Osteoblast (primary cell): ENCODE measurements at places on chromosomes 1 and 21.

DNA sequence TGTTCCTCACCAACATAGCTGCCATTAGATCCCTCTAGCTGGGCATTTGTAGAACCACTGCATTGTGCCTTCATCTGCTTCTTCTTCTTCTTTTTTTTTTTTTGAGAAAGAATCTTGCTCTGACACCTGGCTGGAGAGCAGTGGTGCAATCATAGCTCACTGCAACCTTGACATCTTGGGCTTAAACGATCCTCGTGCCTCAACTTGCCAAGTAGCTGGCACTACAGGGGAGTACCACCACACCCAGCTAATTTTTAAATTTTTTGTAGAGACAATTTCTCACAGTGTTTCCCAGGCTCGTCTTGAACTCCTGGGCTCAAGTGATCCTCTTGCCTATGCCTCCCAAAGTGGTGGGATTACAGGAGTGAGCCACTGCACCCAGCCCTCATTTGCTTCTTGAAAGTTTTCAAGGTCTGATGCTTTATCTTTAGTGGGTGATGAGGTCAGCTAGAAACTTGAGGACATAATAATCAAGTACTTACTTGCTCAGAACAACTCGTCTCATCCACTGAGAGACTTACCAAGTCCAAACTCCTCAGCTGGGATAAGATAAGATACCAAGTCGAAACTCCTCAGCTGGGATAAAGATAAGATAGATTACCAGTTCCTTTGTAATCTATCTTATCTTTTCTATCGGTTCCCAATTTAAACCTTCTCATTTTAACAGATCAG is 71.5 kb downstream of the MACF1 start:
- no peak overlapping the region for H3K27ac ChIP-seq
- H3K4me1 ChIP-seq: peaks cover 6% of the 10 kb centered on the region
- no peaks in the 10 kb centered on the region for H3K36me3 ChIP-seq
- no peaks in the 10 kb centered on the region for H3K27me3 ChIP-seq
- no peak overlapping the region for H3K4me3 ChIP-seq

GRCh38 chr1:37274486-37274885 is 199.9 kb upstream of the ZC3H12A start:
- H3K27ac ChIP-seq: no peak overlapping the region
- no peak for DNase-seq
- no peak overlapping the region for H3K4me3 ChIP-seq
- H3K4me1 ChIP-seq: no peaks in the 10 kb centered on the region
- H3K36me3 ChIP-seq: no peaks in the 10 kb centered on the region

GRCh38 chr1:11585389-11585788 is 68.8 kb downstream of the FBXO2 start:
- no peaks in the 10 kb centered on the region for H3K4me1 ChIP-seq

GRCh38 chr1:33459691-33460090 is 12.8 kb upstream of the ZSCAN20 start:
- peak; percentile 68 for DNase-seq
- H3K36me3 ChIP-seq: no peaks in the 10 kb centered on the region
- peaks cover 36% of the 10 kb centered on the region for H3K4me1 ChIP-seq
- H3K27ac ChIP-seq: peak overlapping the region; percentile 71

- H3K27ac ChIP-seq: no peak overlapping the region
- peaks cover 35% of the 10 kb centered on the region for H3K36me3 ChIP-seq
- H3K4me1 ChIP-seq: peaks cover 10% of the 10 kb centered on the region
- H3K4me3 ChIP-seq: no peak overlapping the region
Observed at GRCh38 chr1:36096500-36097432, 8.1 kb downstream of the ADPRS start.

- no peak for DNase-seq
- no peak overlapping the region for H3K27ac ChIP-seq
- peaks cover 19% of the 10 kb centered on the region for H3K36me3 ChIP-seq
Observed at GRCh38 chr1:111770916-111771315, 15.2 kb downstream of the DDX20 start.

GRCh38 chr21:21457077-21457476 is 458.9 kb downstream of the NCAM2 start:
- H3K27me3 ChIP-seq: no peaks in the 10 kb centered on the region
- no peak for DNase-seq
- no peak overlapping the region for H3K27ac ChIP-seq
- no peaks in the 10 kb centered on the region for H3K4me1 ChIP-seq

GRCh38 chr1:171488190-171488929 is 3.0 kb downstream of the PRRC2C start:
- peaks cover 7% of the 10 kb centered on the region for H3K36me3 ChIP-seq
- DNase-seq: no peak

GRCh38 chr1:6221210-6221784 is 14.5 kb downstream of the ICMT start:
- no peaks in the 10 kb centered on the region for H3K27me3 ChIP-seq
- peak; percentile 69 for DNase-seq
- H3K4me1 ChIP-seq: no peaks in the 10 kb centered on the region
- H3K36me3 ChIP-seq: peaks cover 30% of the 10 kb centered on the region
- no peak overlapping the region for H3K27ac ChIP-seq

GRCh38 chr1:77219166-77219887 is at the start of gene PIGK:
TSS of gene PIGK (minus strand) at chr1:77219430. CDS start at chr1:77219402, 28 bp downstream.
- H3K27ac ChIP-seq: peak within 1 kb of the TSS; percentile 62
- peak; percentile 76 for DNase-seq
- H3K27me3 ChIP-seq: no peaks in the 10 kb centered on the region
- peaks cover 11% of the 10 kb centered on the region for H3K4me1 ChIP-seq

DNA sequence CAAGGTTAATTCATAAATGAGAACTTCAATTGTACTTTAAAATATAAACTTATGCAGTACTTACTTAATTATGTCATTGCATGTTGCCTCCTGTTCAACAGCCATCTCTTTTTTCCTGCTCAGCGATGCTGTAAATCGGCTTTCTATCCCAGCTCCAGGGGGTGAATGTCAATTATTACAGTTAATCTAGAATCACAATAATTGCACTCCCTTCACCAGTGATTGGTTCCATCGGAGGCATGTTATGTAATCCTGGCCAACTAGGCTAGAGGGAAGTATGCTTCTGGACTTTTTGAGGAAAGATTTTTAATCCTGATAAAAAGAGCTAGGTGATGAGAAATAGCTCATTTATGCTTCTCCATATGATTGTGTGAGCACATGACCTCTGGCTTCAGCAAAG is 53.8 kb upstream of the SGIP1 start:
- H3K4me3 ChIP-seq: no peak overlapping the region
- no peak overlapping the region for H3K27ac ChIP-seq
- H3K4me1 ChIP-seq: peaks cover 28% of the 10 kb centered on the region
- DNase-seq: peak; percentile 17

DNA sequence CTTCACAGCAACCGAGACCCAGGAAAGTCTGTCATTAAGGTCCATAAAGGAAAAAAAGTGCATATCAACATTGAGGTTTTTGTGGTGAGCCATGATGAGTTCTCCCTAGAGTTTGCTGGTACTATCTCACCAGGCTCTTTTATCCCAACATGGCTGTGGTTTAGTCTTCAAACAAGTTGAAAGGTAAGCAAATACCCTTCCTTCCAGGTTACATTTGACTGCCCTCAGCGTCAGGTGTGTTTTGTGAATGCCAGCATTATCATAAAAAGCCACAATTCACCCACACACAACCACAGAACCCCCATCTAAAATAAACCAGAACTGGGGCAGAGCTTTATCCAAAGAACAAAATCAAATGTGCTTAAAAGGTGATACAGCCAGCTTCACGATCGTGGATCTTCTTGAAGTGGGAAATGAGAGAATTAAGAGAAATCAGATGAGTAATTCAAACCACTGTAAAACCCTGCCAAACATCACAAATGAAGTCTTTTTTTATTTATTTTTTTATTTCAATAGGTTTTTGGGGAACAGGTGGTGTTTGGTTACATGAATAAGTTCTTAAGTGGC is 64.7 kb downstream of the SETD4 start:
- peaks cover 4% of the 10 kb centered on the region for H3K4me1 ChIP-seq
- H3K36me3 ChIP-seq: no peaks in the 10 kb centered on the region
- peaks cover 41% of the 10 kb centered on the region for H3K27me3 ChIP-seq
- no peak overlapping the region for H3K4me3 ChIP-seq

- peaks cover 78% of the 10 kb centered on the region for H3K36me3 ChIP-seq
- no peaks in the 10 kb centered on the region for H3K27me3 ChIP-seq
- H3K27ac ChIP-seq: no peak overlapping the region
- H3K4me1 ChIP-seq: no peaks in the 10 kb centered on the region
- no peak for DNase-seq
- H3K4me3 ChIP-seq: no peak overlapping the region
Observed at GRCh38 chr1:241499910-241500309, 19.6 kb downstream of the FH start.

- DNase-seq: no peak
- peak overlapping the region; percentile 94 for H3K27ac ChIP-seq
- no peaks in the 10 kb centered on the region for H3K27me3 ChIP-seq
- no peak overlapping the region for H3K4me3 ChIP-seq
- peaks cover 89% of the 10 kb centered on the region for H3K4me1 ChIP-seq
Observed at GRCh38 chr1:214420341-214420740, 131.1 kb downstream of the PTPN14 start.

GRCh38 chr1:216549796-216550195 is 126.5 kb upstream of the USH2A start:
- no peak overlapping the region for H3K27ac ChIP-seq
- no peak overlapping the region for H3K4me3 ChIP-seq
- H3K36me3 ChIP-seq: no peaks in the 10 kb centered on the region

DNA sequence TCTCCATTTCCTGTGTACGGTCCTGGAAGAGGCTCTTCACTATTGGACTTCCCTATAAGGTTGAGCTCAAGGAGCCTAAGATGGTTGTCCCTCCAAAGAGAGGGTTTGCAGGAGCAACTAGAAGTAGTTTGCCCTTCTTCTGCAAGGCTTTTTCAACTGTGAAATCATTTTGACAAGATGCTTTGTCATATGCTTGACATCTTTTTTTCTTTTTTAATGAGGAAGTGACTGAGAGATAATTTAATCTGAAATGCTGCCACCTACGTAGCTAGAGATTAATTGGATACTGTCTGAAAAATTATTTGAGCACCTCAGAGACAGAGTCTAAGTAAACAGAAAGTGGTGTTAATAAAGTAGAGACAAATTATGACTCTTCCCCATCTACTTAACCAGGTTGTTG is 97.0 kb downstream of the CHRM3 start:
- no peaks in the 10 kb centered on the region for H3K4me1 ChIP-seq
- no peak overlapping the region for H3K4me3 ChIP-seq
- no peak overlapping the region for H3K27ac ChIP-seq
- no peak for DNase-seq
- H3K27me3 ChIP-seq: no peaks in the 10 kb centered on the region

GRCh38 chr21:14688412-14688811 is 142.3 kb upstream of the SAMSN1 start:
- no peaks in the 10 kb centered on the region for H3K27me3 ChIP-seq
- H3K4me3 ChIP-seq: no peak overlapping the region
- DNase-seq: no peak
- no peaks in the 10 kb centered on the region for H3K36me3 ChIP-seq
- no peaks in the 10 kb centered on the region for H3K4me1 ChIP-seq
- H3K27ac ChIP-seq: no peak overlapping the region

GRCh38 chr1:79929356-79929755 is 922.8 kb upstream of the ADGRL4 start:
- DNase-seq: no peak
- no peak overlapping the region for H3K27ac ChIP-seq
- H3K27me3 ChIP-seq: no peaks in the 10 kb centered on the region

DNA sequence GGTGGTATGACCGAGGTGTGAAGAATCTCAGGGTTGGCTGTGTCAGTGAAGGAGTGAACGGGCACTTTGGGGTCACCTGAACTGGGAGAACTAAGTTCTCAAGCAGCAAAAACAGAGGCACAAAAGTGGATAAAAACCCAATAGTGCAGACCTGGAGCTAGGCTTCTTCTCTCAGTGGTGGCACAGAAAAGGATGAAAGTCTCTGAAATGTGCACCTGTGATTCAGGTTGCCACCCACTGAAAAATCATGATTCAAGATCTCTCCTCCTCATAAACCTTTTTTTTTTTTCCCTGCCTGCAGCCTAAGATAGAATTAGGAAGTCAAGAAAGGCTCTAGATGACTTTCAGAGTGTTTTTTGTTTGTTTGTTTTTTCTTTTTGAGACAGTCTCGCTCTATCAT is 304.8 kb downstream of the KIF26B start:
- DNase-seq: no peak
- H3K27ac ChIP-seq: no peak overlapping the region
- H3K27me3 ChIP-seq: no peaks in the 10 kb centered on the region
- no peaks in the 10 kb centered on the region for H3K4me1 ChIP-seq
- H3K4me3 ChIP-seq: no peak overlapping the region
- H3K36me3 ChIP-seq: no peaks in the 10 kb centered on the region

- H3K4me3 ChIP-seq: no peak overlapping the region
- H3K4me1 ChIP-seq: peaks cover under 1% of the 10 kb centered on the region
- no peaks in the 10 kb centered on the region for H3K36me3 ChIP-seq
- DNase-seq: no peak
- H3K27ac ChIP-seq: no peak overlapping the region
- no peaks in the 10 kb centered on the region for H3K27me3 ChIP-seq
Observed at GRCh38 chr1:45260244-45260643, 53.8 kb upstream of the ZSWIM5 start.

GRCh38 chr1:8794605-8795004 is 22.8 kb downstream of the RERE start:
- H3K27me3 ChIP-seq: no peaks in the 10 kb centered on the region
- H3K36me3 ChIP-seq: no peaks in the 10 kb centered on the region
- H3K27ac ChIP-seq: no peak overlapping the region

DNA sequence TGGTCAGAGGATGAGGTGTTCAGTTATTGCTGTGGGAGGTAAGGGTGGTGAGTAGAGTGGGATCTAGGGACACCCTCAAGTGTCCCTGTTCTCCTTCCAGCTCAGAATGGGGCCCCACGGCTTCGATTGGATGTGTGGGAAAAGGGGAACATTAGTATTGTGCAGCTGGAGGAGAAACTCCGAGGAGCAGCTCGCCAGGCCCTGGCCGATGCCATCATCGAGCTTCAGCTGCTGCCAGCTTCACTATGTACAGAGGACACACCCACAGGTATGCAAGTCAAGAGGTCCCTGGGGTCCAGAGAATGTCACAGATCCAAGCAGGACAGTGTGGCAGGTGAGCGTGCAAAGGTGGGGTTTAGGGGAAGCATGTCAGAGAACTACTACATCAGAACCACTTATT is 13.9 kb downstream of the HYI start:
- no peak overlapping the region for H3K4me3 ChIP-seq
- no peak for DNase-seq
- H3K36me3 ChIP-seq: peaks cover 72% of the 10 kb centered on the region

DNA sequence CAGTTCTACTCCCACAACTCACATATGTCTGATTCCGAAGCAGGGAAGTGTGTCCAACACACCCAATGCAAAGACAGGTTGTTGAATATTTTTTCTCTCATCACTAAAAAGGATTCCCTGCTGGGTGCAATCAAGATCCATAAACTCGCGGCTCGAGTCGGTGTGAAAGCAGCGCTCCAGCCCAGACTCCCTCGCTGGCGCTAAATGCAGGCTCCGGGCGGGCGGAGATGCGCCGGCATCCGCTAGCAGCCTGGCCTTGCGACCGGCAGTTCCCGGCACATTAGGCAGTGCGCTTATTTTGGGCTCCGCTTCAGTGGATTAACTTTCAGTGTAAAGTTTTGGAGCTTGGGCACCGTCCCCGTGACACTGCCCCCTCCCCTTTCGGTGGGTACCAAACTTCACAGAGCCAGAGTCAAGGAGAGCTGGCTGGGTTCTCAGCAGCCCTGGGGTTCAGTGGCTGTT is 87.7 kb upstream of the POU3F1 start:
- peaks cover 12% of the 10 kb centered on the region for H3K27me3 ChIP-seq
- no peaks in the 10 kb centered on the region for H3K36me3 ChIP-seq
- peaks cover 42% of the 10 kb centered on the region for H3K4me1 ChIP-seq
- no peak overlapping the region for H3K4me3 ChIP-seq
- DNase-seq: no peak
- no peak overlapping the region for H3K27ac ChIP-seq
